IPS DF 6.9 (cell line): ENCODE measurements at places on chromosomes 4 and X.
A peak's percentile ranks its signal among the peaks of the same experiment; 100 is the strongest.

- no peak for DNase-seq
Observed at GRCh38 chrX:116399681-116400080, 36.7 kb upstream of the SLC6A14 start.

DNA sequence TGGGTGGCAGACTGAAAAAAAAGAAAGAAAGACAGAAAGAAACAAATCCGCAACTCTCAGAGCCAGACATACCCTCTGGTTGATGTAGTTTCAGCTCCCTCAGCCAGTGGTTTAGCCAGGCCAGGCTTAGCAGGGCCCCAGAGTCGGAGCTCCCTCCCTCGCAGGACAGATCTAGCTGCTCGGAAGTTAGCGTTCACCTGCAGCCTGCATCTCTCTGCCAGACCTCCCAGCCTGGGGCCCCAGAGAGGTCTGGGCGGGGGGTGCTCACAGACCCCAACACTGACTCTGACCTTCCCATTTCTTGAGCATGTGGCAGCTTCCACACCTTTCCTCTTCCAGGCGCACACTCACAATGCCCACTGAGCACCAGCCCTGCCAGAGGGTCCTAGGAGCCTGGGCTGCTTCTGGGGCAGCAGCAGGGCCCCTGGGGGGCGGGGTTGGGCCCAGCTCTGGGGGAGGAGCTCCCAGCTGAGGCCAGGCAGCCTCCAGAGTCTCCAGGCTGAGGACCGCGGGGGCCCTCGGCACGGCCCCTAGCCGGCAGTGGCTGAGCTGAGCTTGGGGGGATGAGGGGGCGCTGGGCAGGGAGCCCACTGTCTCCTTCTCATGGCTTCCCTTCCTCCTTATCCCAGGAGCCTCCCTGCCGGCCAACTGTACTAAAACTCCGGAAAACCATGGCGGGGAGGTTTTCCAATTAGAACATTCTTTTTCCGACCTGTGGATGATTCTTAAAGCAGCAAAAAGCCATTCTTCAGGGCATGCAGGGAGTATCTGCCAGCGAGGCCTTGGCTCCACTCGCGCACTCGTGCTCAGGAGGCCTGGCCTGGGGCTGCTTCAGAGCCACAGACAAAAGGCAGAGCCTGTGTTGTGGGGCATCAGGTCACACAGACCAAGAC lies 4.6 kb upstream of the ZNF185 start:
- DNase-seq = no peak

DNA sequence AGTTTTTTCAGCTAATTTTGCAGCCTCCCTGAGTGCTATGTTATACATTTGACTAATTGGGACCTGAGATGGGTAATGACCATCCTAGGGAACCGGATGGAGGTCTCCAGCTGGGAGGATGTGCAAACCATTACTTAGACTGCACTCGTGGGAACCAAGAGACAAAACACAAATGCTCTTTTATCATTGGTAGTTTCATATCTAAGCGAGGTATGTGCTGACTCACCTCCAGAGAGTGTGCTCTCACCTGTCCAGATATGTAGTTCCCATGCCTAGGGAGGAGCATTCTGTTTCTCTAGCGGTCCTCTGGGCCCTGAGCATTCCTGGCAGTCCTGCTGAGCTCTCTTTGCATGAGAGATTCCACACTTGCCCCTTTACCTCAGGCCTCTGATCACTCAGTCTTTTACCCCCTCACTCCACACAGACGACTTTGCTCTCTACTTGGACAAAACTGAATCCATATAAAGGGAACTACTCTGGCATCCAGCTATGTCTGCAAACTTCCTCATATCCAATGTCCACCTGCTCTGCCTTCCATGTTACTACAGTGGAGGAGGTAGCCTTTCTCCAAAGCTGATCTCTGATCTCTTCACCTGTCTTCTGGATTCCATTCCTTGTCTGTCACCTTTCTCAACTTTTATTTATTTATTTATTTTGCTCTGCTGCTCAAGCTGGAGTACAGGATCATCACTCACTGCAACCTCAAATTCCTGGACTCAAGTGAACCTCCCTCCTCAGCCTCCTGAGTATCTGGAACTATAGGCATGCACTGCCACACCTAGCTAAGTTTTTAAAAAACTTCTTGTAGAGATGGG lies 88.4 kb downstream of the LRP2BP start:
- DNase-seq = no peak

DNA sequence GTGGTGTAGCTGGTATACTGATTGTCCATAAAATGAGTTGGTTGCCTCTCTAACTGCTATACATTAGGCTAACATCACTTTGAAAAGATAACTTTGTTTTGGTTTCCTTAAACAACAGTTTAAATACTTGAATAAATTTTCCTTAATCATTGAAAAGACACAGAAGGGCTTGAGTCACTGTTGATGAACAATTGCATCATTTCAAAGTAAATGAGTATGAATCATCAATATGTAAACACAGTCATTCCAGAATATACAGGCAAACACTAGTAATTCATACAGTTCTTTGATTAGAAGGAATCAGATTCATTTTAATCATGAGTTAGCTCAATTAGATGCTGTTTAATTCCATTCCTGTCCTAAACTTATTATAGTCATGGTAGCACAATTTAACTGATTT lies 160.6 kb downstream of the AFF2 start:
- no peak for DNase-seq

- DNase-seq = no peak
Observed at GRCh38 chr4:6248394-6248793, 21.3 kb upstream of the WFS1 start.

DNA sequence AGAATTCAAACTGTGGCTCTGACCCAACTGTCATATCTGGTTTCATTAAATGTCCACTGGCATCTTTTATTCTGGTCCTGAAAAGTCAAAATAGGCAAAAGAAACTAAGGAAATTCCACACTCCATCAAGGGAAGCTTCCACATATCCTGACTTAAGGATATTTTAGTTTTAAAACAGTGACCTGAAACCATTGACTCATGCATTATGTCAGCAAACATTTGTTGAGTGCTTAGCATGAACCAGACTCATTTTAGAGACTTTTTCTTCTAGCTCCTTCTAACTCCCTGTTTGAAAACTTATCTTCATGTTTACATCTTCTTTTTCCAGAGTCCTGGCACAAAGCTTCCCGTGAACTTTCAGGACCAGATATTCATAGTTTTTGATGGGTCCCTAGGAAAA lies 6.9 kb upstream of the CXCL1 start:
- DNase-seq = no peak

GRCh38 chrX:21748235-21748634 lies 9.7 kb downstream of the SMPX start:
- no peak for DNase-seq

DNA sequence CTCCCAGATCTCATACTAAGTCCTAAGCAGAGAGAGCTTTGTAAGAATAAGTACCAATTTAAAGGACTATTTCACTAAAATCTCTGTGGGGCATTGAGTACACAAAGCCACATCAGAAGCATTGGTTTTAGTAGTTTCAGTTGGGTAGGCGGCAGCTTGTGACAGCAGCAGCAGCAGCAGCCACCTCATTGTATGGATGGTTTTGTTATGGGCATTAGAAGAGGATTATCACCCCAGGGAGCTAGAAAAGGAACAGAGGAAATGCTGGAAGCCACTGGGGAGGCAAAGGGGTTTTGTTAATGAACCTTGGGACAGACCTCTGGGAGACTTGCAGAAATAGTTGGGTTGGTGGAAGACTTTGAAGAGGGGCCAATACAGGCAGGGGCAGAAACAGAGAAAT lies 93.9 kb upstream of the FRMPD3 start:
- peak; percentile 9 for DNase-seq

- peak; percentile 4 for DNase-seq
Observed at GRCh38 chr4:146916479-146917076, 29.1 kb downstream of the TTC29 start.

DNA sequence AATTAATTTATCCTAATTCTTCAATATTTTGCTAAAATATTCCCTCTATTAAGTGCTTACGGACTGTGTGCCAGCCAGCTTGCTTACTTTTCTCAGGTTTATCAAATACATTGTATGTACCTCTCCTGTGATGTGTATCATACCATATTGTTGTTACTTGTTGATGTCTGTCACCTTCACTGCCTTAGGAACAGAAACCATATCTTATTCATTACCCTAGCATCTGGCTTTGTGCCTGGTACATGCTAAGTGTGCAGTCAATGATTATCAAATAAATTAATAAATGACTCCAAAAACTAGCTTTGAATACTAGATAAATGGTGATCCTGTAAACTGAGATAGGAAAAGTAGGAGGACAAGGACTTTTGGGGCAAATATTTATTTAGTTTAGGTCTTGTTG lies 6.9 kb downstream of the CLCN3 start:
- DNase-seq = no peak

GRCh38 chrX:12974305-12974795 lies 560 bp upstream of the TMSB4X start:
- DNase-seq = no peak

DNA sequence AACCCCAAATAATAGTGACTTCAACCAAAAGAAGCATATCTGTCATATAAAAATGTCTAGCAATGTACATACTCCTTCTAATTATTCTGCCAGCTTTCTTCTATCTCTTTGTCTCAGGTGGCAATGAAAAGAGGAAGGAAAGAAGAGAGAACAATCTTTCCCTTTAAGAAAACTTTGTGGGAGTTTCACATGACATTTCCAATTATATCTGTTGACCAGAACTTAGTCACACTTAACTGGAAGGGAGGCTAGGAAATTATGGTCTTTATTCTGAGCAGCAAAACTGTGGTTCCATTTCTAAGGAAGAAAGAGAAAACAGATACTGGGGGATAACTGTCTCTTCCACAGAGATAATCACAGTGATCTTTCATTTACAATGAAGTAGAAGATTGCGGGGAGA lies 12.9 kb upstream of the MAOA start:
- DNase-seq = no peak

- no peak for DNase-seq
Observed at GRCh38 chr4:65023883-65024670, 614.8 kb upstream of the TECRL start.

GRCh38 chr4:46894826-46895225 lies 14.2 kb downstream of the COX7B2 start:
- no peak for DNase-seq

- DNase-seq = no peak
Observed at GRCh38 chr4:5999356-5999755, 18.9 kb downstream of the C4orf50 start.

DNA sequence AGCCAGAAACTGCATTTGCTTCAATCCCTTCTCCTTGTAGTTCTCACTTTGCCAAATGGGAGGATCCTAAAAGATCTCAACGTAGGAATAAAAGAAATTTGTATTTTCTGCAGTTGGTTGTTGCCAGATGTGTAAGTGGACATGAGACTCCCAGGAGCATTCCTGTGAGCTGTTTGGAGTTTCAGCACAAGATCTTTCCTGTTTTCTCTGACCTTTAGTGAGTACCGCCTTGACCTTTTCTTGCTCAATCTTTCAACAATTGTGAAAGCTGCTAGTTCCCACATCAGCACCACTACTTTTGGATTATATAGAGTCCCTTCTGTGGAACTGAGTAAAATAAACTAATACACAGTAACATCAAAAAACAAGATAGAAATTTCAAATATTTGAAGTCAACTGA lies 683.8 kb upstream of the PABPC4L start:
- no peak for DNase-seq

DNA sequence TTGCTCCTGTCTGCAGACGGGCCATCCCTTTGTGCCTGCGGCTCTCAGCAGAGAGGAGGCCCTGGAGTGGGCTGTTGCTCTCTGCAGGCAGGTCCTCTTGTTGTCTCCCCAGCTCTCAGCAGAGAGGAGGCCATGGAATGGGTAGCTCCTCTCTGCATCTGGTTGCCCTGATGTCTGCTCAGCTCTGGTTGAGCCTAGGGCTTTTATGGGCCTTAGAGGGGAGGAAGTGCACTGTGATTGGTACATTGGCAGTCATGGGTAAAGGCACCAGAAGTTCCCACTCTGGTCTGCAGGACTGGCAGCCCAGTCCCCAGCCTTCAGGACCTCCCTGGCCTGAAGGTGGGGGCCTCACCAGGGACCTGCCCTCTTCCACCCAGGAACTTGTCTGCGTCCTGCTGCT lies 21.5 kb downstream of the SPON2 start:
- DNase-seq = no peak

DNA sequence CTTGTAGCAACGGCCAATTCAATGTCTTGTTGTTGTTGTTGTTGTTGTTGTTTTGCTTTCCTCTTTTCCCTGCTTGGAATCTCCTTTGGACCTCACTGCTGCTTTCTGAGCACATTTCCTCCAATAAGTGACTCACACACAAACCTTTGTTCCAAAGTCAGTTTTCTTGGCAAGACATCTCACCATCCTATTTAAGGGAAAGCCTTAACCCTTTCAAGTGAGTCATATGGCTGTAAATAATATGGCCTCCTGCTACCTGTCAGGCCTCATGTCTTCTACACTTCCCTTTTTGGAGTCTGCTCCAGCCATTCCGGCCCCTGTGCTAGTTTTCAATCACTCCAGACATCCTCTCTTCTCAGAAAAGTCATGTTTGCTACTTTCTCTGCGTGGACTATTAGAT lies 79.5 kb upstream of the MAGEB10 start:
- DNase-seq = no peak

GRCh38 chr4:91909963-91910362 lies 393.8 kb upstream of the GRID2 start:
- DNase-seq = no peak

DNA sequence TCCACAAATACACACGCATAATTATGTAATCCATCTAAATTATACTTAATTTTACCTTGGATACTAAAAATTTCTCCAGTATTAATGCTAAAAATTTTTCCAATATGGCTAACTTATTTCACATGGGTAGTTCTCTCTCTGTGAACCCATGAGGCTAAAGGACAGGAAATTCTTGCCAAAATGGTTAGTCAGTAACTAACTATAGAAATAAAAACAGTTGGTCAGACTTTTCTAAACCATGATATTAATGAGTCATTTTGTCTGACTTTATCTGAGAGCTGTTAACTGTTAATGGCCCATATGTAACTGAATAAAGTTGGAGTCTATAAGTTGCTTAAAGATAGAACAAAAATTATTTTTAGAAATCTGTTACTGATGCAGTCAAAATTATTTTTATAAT lies 549.4 kb downstream of the TLL1 start:
- no peak for DNase-seq

- no peak for DNase-seq
Observed at GRCh38 chr4:122847931-122848330, 21.3 kb downstream of the FGF2 start.

DNA sequence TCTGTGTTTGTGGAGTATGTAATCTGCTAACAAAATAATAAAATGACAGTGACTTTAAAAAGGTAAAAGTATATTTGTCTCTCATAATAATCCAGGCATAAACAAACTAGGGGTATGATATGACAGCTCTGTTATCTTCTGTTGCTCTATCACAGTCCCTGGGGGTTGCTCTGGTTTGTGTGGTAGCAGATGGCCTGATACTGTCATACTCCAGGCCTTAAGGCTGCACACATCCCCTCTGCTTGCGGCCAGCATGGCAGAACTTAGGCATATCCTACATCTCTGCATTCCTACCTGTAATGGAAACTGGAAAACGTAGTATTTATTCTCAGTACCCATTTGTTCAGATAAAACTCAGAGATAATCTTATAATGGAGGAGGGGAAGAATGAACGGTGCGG lies 117.9 kb upstream of the HAND2 start:
- DNase-seq = no peak

DNA sequence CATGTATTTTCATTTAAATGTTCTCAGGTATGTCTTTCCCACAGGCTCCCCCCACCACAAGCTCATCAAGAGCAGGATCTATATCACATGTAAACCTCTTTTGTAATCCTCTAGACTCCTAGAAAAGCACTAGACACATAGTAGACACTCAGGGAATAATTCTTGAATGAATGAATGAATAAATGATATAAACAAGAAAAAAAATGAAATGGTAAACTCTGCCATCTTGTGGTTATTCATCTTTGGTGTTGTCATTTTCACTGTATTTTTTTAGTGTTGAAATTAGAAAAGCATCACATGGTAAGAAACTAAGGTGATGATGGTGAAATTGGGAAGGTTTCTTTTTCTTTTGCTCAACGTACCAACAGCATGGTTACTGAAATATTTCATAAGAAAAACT lies 34.2 kb upstream of the C1GALT1C1 start:
- DNase-seq = no peak
